ENCODE measurements at places on chromosomes 3 and 15. TPM values are rescaled to one million over a fixed set of nuclear protein-coding genes. Genes with fewer than 3 reads are reported as not detected.

GNAT1 gene
- not detected for total RNA-seq

ZCWPW2 gene
- total RNA-seq: 0.64 TPM

NDN gene
- total RNA-seq: not detected

A4GNT gene
- not detected for total RNA-seq

PRR23C gene
- total RNA-seq: not detected

DNA sequence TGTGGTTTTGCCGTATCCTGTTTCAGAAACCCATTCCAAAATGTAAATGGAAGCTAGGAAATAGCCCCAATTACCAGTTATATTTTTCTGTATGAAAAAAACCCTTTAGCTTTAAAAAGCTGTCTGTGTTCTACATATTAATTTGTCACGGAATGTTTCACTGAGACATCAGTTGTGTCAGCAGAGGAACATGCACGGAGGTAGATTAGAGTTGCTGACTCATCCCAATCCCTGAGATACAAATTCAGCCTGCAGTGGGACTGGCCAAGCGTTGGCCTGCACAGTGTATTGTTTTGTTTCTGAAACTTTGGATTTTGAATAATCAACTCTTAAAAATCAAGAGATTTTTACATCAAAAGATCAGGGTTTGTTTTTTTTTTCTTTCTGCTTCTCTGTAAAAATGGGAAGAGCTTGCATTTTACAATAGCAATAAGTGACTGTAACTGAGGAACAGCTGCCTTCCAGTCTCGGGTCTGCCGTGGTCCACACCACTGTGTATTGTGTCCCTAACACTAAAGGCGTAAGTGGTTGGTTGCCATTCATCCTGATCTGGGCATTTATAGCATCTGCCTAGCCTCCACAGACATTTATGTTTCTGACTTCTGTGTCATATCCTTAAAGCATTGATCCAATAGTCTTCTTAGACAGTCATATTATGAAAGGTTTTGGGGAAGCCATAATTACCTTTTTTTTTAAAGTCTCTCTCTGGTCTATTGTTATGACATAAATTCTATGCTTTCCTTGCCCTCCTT, 218.1 kb downstream of the ADAMTSL3 start:
- H3K27me3 ChIP-seq: peaks cover 3% of the 10 kb centered on the region
- no peaks in the 10 kb centered on the region for H3K4me1 ChIP-seq
- H3K4me3 ChIP-seq: no peak overlapping the region
- no peak for DNase-seq
- no peaks in the 10 kb centered on the region for H3K36me3 ChIP-seq
- H3K27ac ChIP-seq: no peak overlapping the region

DNA sequence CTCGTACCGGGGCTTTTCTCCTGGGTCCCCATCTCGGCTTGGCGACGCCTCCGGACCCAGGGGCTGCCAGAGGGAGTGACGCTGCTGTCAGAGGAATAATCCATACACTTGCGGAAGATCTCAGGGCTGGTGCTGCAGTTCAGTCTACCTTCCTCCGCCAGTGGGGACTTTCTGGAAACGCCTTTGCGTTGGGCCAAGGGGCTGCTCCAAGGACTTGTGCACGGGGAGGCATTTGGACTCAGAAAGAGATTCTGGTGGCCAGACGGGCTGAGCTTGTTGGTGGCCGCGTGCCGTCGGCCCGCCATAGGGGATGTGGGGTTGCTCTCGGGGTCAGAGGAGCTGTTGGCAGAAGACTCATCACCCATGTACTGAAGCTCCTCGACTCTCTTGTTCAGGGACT, 21.8 kb downstream of the LARP6 start:
- no peaks in the 10 kb centered on the region for H3K27me3 ChIP-seq
- DNase-seq: no peak
- peaks cover 50% of the 10 kb centered on the region for H3K36me3 ChIP-seq
- H3K27ac ChIP-seq: no peak overlapping the region

DNA sequence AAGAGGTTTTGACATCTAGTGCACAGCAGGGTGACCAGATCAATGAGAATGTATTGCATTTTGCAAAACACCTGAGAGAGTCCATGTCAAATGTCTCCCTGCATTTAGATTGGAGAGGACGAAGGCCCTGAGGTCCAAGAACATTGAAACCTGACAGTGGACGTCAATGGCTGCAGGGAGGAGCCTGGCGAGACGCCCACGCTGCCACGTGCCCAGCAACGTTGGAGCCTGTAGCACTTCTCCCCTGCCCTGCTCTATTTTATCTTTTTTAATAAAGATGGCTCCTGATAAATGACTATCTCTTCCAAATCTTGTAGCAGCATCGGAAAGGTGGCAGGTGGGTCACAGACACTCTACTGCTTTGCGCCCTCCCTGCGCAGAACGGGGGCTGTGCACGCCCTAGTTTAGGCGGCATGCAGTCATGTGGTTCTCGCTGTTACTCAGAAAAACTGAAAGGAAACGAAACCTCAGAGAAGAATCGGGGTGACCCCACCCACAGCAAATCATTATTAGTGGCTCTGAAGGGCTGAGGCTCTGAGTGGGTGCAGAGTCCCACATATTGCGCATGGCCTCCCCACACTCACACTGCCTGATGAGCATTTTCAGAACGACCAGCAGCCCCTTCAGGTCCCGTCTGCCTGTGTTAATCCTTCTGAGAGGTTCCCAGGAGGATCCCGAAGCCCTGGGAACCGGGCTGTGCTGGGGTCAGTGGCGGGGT, 62.5 kb upstream of the TAMM41 start:
- H3K4me3 ChIP-seq: peak overlapping the region; percentile 22
- H3K36me3 ChIP-seq: no peaks in the 10 kb centered on the region
- peaks cover 24% of the 10 kb centered on the region for H3K27me3 ChIP-seq
- no peak for DNase-seq
- H3K4me1 ChIP-seq: no peaks in the 10 kb centered on the region

DNA sequence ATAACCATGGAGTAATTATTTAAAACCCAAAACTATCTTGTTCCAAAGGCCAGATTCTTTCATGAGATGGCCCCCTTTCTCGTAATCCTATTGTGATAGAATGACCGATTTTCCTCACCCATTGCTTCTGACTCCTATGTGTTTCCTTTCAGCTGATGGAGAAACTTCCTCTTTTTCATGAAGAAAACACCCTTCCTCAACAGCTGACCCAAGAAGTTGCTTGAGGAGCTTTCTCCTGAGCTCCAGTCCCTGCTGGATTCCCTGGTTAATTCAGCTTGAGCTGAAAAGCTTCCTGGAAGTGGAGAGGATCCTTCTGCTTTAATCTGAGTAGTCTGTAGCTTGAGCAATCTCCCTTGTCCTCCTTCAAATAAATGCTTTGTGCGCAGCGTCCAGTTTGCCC, 75.0 kb downstream of the BFSP2 start:
- no peak overlapping the region for H3K27ac ChIP-seq
- no peaks in the 10 kb centered on the region for H3K36me3 ChIP-seq
- DNase-seq: no peak
- no peak overlapping the region for H3K4me3 ChIP-seq
- H3K27me3 ChIP-seq: peaks cover 15% of the 10 kb centered on the region

DNA sequence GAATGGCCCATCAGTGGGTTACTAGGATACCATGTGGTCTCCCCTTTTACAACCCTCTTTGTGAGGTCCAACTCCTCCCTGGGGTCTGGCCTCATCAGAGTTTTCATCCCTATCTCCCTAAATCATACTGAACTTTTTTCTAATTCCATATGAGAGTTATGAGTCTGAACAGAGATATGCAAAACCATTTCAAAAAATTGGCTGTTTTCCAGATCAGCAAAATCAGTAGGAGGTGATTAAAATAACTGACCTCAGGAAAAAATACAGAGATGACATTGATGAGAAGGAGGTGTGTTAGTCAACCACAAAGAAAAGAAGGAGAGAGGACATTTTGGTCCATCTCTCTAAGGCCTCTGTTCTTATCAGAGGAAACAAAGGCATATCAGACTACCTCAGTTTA, 200.8 kb upstream of the CFAP20DC start:
- no peak overlapping the region for H3K4me3 ChIP-seq
- no peaks in the 10 kb centered on the region for H3K36me3 ChIP-seq
- peaks cover 5% of the 10 kb centered on the region for H3K4me1 ChIP-seq
- DNase-seq: no peak
- no peak overlapping the region for H3K27ac ChIP-seq
- no peaks in the 10 kb centered on the region for H3K27me3 ChIP-seq

DNA sequence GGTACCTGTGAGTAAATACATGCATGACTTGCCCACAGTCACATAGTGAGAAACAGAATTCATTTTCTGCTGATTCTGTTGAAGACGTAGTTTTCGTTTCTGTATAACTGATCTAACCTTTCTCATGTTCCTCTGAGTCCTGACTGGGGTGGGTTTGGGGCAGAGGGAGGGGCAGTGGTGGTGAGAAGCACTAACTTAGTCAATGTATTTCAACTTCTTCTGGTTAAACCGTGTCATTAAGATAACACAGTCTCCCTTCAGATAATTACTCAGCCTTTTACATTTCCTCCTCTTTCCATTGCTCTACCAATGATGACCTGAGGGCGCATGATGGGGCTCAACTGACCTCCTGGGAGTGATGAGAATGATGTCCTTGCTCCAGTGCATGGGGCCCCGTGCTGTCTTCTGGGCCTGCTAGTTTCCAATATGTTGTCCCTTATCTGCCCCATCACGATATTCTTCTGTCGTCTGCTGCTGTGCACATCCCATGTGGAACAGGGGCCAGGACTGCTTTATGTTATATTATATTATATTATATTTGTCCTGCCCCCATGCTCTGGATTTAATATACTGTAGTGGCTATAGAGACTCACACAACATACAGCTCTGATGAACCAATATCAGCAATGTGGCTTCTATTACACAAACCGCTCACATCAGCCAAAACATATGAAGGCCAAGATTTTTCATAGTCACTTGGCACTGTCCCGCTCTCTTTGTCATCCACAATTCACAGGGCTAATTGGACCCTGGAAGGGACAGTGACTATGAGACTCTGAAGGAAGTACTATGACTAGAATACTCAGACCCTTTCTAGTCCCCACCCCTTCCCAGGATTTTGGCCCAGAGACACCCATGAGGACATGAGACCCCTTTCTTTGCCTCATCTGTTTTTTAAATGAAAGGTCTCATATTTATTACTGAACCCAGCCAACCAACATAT, 407.1 kb upstream of the MCTP2 start:
- H3K4me3 ChIP-seq: no peak overlapping the region
- no peak overlapping the region for H3K27ac ChIP-seq
- no peaks in the 10 kb centered on the region for H3K36me3 ChIP-seq
- peaks cover 2% of the 10 kb centered on the region for H3K27me3 ChIP-seq
- no peaks in the 10 kb centered on the region for H3K4me1 ChIP-seq
- DNase-seq: no peak

- no peak overlapping the region for H3K27ac ChIP-seq
These were observed 3.6 kb upstream of the NMD3 start for GRCh38 chr3:161217496-161217895.

GRCh38 chr3:32816439-32817256, 1.1 kb upstream of the TRIM71 start:
- peak overlapping the region; percentile 51 for H3K4me3 ChIP-seq
- H3K36me3 ChIP-seq: peaks cover 8% of the 10 kb centered on the region
- H3K27me3 ChIP-seq: peaks cover 44% of the 10 kb centered on the region
- no peak overlapping the region for H3K27ac ChIP-seq
- no peaks in the 10 kb centered on the region for H3K4me1 ChIP-seq

- no peaks in the 10 kb centered on the region for H3K4me1 ChIP-seq
- peaks cover 10% of the 10 kb centered on the region for H3K36me3 ChIP-seq
- no peak overlapping the region for H3K4me3 ChIP-seq
These were observed 119.3 kb upstream of the CHD2 start for GRCh38 chr15:92780843-92781242.

DNA sequence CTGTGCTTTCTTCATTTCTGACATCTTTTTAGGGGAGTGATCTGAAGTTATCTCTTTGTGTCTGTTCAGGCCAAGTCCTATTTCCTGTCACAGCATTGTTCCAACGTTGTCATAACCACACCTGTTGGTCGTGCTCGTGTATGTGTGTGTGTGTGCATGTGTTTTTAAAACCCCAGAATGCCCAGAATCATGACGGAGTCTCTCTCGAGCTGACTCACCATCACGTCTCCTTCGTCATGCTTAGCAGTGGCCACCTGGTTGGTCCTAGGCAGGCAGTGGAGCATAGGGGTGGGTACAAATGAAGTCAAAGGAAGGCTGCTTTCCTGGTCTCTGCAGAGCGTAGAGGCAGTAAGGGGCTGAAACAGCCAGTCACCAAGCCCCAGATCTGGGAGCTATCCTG, 126.8 kb upstream of the ABHD17C start:
- DNase-seq: peak; percentile 17
- peak overlapping the region; percentile 55 for H3K27ac ChIP-seq
- H3K4me1 ChIP-seq: peaks cover 33% of the 10 kb centered on the region
- H3K27me3 ChIP-seq: no peaks in the 10 kb centered on the region
- H3K36me3 ChIP-seq: peaks cover 5% of the 10 kb centered on the region

GRCh38 chr3:147962408-147963164, 553.4 kb downstream of the ZIC1 start:
- no peak overlapping the region for H3K27ac ChIP-seq
- no peak for DNase-seq
- H3K4me1 ChIP-seq: peaks cover 5% of the 10 kb centered on the region
- no peaks in the 10 kb centered on the region for H3K36me3 ChIP-seq

GRCh38 chr15:55344206-55344605, 25.2 kb downstream of the PIGB start:
- H3K27ac ChIP-seq: peak overlapping the region; percentile 84
- H3K27me3 ChIP-seq: no peaks in the 10 kb centered on the region
- H3K36me3 ChIP-seq: peaks cover 10% of the 10 kb centered on the region
- peak; percentile 30 for DNase-seq
- H3K4me1 ChIP-seq: peaks cover 21% of the 10 kb centered on the region
- H3K4me3 ChIP-seq: no peak overlapping the region

DNA sequence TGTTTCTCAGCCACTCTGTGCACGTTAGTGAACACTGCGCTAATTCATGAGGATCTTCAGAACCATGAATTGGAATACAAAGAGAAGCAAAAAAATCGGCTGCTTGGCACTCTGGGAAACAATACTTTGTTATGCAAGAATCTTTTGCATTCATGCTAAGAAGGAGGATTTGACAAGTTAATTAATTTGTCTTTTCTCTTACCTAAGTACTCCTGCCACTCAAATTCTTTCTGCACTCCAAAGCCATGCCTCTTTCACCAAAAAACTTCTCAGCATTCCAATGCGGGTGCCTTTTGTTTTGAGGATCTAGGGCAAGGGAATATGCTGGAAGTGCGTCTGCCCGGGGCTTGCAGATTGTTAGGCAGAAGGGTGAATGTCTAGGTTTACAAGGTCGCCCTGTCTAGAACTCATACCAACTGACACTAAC, 11.3 kb upstream of the KAT2B start:
- no peak for DNase-seq
- no peak overlapping the region for H3K4me3 ChIP-seq
- H3K36me3 ChIP-seq: no peaks in the 10 kb centered on the region
- H3K27ac ChIP-seq: no peak overlapping the region

- DNase-seq: no peak
- H3K27me3 ChIP-seq: peaks cover 3% of the 10 kb centered on the region
- H3K4me1 ChIP-seq: peaks cover 47% of the 10 kb centered on the region
These were observed 22.1 kb downstream of the PPCDC start for GRCh38 chr15:75045332-75046015.
